ENCODE measurements at places on chromosomes 1 and 21.

DNA sequence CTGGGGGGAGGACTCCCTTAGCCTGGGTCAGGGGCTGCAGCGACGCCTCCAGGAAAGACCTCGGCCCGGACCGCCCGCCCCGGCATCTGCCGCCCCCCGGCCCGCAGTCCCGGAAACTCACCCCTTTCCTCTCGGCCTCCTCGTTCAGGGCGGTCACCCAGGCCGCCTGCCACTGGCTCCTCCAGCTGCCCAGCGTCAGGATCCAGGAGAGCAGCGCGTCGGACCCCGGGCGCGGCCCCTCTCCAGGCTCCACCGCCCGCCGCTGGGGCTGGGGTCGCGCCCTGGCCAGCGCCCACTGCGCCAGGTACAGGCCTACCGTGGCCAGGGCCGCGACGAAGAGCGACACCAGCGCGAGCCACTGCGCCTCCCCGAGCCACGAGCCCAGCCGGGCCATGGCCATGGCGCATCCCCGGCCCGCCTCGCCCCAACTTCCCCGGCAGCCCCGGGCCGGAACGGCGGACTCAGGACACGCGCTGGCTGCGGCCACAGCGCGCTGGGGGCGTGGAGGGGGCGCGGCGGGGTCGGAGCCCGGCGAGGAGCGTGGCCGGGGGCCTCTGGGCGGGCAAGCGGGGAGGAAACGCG, 478 bp downstream of the C2CD2 start:
- DNase-seq: peak; percentile 24

DNA sequence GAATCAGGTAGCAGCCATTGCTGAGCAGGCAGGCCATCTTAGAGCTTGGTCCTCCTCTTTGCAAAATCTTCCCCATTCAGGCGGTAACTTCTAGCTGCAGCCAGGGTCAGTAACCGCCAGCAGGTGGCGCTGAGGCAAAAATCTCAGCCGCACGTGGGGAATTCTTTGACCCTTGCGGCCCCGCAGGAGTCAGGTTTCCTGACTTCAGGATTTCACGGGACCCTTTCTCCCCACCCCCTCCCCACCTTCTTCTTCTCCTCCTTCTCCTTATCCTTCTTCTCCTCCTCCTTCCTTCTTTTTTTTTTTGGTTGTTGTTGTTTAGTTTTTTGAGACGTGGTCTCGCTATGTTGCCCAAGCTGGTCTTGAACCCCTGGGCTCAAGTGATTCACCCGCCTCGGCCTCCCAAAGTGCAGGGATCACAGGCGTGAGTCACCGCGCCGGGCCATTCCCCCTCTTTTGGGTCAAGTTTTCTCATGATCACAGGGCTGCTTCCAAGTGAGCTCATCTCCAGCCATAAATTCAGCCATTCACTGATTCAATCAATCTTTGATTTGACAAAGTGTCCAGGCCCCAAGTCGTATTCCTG, 33.4 kb upstream of the TENT5B start:
- peak; percentile 69 for DNase-seq

- no peak for DNase-seq
Measured at GRCh38 chr1:3578433-3578805, 32.9 kb downstream of the MEGF6 start.

DNA sequence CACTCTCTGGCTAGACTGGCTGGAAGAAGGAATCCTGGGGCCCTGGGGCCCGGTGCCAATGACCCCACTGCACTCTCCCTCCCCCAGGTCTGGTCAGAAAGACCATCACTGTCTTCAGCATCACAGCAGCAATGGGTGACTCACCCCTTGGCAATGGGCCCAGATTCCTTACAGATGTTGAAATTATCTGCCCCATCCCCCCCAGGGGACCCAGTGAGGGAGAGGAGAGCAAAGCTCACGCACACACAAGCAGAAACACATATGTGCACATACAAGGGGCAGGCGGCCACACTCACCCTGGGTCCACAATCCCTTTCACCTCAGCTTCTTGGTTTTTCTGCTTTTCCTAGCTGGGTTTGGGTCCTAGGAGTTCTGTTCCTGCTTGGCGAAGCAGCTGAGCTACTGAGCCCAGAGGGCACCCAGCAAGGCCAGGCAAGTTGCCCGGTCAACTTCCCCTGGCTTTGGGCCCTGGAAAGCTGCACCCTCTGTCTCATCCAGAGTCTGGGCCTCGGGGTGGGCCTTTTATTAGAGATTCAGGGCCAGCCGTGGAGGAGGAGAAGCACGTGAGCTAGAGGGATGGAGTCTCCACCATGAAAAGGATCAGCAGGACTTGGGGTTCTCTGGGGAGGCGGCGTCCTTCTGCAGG, 2.6 kb downstream of the COL16A1 start:
- peak; percentile 86 for DNase-seq

DNA sequence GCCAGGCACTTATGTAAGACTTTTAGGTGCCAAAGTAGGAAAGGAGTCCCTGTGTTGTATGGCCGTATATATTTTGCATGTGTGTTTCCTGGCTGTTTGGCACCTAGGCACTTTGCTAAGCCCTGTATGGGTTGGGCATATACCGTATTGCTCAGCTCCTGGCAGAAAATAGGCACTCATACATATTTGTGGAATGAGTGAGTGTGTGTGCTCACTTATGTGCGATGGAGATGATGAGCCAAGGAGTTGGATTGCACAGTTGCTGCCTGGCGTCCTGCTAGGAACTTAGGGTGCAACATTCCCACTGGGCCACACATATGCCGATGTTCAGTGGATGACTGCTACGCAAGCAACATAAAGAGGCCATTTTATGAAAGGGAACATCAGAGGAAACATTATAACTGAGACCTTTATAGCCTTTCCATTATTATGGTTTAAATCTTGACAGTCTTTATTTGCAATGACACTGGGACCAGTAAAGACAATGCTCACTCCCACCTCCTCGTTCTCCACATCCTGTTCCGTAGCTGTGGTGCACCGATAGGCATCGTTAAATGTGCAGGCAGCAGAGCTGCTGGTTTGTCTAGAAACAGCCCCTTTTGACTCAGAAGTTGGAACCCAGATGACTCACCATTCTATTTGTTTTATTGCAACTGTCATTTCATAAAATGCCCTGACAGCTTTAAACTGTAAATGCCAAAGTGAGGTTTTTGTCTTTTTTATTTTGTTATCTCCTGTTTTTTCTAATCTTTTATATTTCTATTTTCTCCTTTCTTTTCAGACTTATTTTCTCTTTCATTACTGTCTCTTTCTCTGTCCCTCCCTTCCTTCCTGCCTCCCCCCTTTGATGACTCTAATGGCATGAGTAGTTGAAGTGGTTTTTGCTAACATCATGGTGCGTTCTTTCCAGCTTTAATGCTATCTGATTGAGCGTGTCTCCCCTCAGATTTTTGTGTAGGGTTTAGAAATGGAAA, 36.1 kb downstream of the PEX14 start:
- DNase-seq: peak; percentile 69

DNA sequence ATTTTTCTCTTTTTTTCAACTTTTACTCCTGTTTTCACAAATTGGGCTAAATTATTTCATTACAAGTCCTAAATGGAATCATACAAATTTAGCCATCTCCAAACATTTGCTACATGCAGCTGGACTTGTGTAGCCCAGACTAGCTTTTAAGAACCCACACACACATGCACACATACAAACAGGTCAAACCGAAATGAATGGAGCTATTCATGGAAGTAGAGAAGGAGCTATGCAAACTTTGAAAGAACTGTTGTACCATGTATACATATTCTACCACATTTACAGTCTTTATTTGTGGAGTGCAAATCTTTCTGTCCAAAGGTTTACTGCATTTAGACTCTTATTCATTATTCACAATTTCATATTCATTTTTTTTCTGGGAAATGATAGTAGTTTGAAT, 189.1 kb upstream of the RNPC3 start:
- peak; percentile 76 for DNase-seq

DNA sequence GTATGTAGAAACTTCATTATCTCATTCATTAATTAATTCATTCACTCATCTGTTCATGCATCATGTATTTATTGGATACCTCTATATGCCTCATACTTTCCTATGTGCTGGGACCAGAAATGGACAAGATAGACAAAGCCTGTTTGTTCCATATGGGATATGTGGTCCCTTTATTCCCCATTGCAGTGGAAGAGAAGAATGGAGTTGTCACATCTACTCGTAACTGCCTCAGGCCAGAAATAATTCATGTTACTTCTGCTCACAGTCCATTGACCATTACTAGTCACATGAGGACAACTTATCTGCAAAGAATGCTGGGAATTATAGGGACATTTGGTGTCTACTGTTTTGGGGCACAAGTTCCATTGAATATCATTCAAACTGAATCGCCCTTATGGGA, 327.8 kb downstream of the MATN1 start:
- no peak for DNase-seq

DNA sequence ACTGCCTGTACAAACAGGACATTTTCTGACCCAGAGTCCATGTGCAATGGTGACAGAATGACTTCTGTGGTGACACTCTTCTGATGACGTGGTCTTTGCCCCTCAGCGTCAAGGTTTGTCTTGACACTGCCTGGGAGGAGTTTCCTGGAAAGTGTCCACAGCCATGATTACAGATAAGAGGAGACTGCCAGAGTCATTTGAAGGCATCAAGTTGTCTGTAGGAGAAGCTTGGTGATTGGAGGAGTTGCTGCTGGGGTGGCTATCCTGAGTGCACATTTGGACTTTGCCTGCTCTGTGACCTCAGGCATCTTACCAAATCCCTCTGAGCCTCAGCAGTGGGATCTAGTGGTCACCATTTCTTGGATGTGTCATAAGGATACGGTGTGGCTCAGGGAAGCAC, 17.7 kb downstream of the TCHHL1 start:
- DNase-seq: no peak

DNA sequence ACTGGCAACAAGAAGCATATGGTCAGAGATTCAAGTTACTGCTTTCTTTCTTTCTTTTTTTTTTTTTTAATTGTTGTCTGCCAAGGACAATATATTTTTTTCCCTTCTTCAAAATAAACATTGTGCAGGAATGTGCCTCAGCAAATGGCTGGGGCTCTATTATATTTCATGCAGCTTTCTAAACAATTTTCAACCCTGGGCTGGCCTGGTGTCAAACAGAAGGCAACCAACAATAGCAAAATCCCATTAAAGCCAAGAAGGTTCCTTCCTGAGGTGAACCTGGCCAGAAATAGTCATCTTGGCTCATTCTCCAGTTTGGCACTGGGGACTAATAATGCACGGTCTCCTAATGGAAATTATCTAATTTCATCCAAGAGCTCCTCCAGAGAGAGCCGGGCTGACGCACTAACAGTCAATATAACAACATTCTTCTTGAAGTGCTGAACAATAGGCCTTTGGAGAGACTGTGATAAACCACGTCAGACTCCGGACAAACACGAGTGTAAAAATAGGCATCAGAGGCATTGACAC, 35.7 kb upstream of the HLX start:
- DNase-seq: peak; percentile 21

DNA sequence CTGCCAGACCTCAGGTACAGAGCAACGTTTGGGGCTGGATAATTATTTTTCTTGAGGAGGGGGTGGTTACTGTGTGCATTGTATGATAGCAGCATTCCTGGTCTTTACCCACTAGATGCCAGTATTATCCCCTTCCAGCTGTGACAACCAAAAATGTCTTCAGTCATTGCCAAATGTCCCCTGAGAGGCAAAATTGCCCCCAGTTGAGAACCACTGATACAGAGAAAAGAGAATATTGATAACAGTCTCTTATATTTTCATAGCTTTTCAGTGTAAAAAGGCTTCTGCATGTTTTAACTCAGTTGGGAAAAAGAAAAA, 51.8 kb upstream of the SYT14 start:
- peak; percentile 30 for DNase-seq

DNA sequence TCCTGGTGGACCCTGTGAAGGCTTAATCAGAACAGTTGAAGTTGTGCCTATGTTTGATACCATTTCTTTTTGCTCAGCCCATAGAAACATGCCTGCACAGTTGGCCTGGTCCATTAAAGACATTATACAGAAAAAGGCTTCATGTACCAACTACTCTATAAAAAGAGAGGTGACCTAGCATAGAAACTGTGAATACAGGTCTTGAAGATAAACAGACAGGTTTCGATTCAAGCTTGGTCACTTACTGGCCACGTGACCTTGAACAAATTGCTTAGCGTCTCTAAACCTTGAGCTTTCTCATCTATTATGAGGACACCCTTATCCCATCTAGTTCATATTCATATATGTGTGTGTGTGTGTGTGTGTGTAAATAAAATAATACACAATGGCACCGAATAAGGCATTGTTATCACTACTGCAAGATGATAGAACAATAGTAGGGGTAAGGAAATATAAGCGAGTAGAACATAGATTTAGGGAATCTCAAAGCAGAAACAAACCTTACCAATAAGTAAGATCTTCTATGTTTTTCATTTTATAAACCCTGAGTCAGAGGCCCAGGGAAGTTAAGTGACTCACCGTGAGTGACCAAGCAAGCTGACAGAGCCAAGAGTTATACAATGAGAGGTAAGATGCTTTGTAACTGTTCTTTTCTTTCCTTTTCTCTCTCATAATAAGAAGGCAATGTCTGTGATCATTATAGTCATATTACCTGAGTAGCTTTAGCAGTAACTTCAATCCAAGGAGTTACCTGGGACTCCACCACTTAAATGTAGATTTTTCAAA, 476.8 kb upstream of the DEPDC1 start:
- no peak for DNase-seq

DNA sequence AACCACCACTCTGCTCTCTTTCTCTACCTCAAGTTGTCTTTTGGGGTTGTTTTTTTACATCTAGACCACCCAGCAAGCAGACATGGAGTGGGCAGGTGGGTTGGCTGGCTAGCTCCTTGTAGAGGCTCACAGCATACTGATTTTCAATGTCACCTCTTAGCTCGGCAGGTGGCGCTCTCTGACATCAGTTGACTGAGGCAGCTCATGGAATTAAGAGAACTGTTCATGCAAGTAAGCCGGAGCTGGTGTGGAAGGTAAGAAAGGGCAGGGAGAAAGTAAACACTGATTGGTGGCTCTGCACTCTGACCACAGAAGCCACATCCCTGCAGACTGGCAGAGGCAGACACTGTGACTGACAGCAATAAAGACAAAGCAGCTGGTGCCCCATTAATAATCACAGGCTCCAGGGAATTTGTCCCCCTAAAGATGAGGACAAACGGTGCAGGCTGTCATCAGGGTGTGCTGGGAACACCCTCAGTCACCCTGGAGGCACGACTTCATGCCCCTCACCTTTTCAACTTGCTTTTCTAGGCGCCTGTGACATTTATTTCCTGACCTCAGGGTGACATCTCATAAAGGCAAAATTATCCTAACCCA, 226.8 kb downstream of the LMX1A start:
- peak; percentile 78 for DNase-seq

- no peak for DNase-seq
Measured at GRCh38 chr1:178964469-178965330, 61.0 kb upstream of the FAM20B start.

DNA sequence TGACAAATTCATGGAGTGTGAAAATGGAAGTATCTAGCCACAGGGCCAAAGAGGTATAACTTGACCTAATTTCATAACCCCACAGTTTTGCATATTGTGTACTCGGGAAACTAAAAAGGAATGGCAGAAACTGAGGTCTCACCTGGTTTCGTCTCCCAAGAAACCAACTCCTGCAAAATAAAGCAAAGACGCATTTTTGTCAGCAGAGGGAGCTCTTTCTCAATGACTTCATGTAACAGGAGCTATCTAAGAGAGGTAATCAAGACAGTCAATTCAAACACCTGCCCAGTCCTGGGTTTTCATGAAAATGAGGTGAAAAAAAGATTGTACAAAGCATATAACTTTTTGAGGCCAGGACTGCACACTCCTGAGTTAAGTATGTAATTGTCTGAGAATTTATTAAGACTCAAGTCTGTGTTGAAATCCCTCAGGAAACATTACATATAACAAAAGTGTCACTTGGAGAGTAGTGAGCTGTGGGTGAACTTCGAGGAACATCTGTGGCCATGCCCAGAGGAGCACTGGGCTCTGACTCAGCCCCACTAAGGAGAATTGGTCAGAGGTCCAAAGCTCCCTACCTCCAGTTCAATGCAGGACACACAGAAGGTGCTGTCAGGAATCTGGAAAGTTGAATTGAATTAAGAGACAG, 17.6 kb downstream of the FCRL4 start:
- peak; percentile 65 for DNase-seq
